Left kidney (tissue), 8 donors: ENCODE measurements at places on chromosomes 5 and 9. TPM values are rescaled to one million over a fixed set of nuclear protein-coding genes. Genes with fewer than 3 reads are reported as not detected.

NR5A1 gene
- not detected for polyA plus RNA-seq

STKLD1 gene
- polyA plus RNA-seq: 4.4 TPM

C1QTNF2 gene
- 0.73 TPM for polyA plus RNA-seq

CCNG1 gene
- 238 TPM for polyA plus RNA-seq

SPATA31C1 gene
- polyA plus RNA-seq: 0.58 TPM

OBP2B gene
- polyA plus RNA-seq: not detected

SUSD3 gene
- polyA plus RNA-seq: 6.9 TPM

FAM169A gene
- 24.3 TPM for polyA plus RNA-seq

FSD1L gene
- 11.4 TPM for polyA plus RNA-seq

TXNDC8 gene
- polyA plus RNA-seq: not detected

SLU7 gene
- polyA plus RNA-seq: 74.1 TPM

CTSV gene
- polyA plus RNA-seq: 32.0 TPM

IL5 gene
- 0.53 TPM for polyA plus RNA-seq

ZNF484 gene
- 12.0 TPM for polyA plus RNA-seq
